ENCODE measurements at places on chromosomes 6 and 20.

DNA sequence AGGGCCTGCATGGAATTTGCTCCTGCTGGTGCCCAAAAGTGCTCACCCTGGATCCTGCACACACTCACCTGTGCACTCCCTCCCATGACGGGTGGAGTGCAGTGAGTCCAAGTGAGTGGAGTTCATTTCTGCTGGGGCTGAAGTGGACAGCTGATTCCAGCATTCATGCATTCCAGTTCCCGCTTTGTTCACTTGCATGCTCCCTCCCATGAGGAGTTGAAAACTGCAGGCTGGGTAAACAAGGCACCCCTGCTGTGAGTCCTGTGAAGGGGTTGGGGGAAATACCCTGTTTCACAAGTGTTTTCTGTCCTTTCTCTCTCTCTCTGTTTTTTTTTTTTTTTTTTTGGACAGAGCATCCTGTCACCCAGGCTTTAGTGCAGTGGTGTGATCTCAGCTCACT is 454.1 kb upstream of the NOX3 start:
- DNase-seq, result no peak

- peak; percentile 34 for DNase-seq
These were observed 190.1 kb downstream of the KCNQ5 start for GRCh38 chr6:72811971-72812421.

DNA sequence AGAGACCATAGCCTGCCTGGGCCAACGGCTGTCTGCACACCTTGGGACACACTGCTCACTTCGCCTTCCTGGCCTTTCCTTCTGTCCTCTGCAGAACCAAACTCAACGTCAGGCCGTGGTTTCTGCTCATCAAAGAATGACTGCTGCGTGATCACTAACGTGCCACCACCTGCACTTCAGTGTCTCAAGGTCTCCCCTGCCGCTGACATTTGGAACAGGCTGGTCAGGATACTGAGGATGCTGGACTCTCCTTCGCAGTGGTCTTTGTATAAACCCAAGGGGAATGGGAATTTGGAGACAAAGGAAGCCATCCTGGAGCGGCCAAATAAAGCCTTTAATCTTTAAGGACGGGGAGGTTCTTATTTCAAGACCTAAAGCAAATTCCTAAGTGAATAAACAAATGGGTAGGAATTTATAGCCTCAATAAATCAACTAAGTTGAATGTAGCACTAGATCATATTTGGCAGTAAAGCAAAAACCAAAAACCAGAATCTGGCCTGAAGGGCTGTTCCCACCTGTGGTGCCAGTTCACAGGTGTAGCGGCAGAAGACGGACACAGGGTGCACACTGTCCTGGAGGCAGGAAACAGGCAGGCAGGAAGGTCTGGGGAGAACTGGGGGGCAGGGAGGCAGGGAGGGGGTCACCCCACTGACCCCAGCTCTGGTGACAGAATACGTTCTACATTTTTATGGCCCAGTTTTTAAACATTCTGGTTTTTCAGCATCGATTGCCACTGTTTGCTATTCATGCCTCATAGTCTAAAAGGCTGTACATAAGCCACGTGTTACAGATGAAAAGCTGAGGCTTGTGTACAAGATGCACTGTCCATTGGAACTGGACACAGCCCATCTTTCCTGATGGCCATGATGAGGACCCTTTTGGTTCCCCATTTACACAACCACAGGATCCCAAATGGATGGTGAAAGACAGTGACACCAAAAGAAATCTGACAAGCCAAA is 36.6 kb downstream of the ABHD12 start:
- no peak for DNase-seq

- no peak for DNase-seq
These were observed 4.6 kb downstream of the FOXQ1 start for GRCh38 chr6:1316489-1316971.

DNA sequence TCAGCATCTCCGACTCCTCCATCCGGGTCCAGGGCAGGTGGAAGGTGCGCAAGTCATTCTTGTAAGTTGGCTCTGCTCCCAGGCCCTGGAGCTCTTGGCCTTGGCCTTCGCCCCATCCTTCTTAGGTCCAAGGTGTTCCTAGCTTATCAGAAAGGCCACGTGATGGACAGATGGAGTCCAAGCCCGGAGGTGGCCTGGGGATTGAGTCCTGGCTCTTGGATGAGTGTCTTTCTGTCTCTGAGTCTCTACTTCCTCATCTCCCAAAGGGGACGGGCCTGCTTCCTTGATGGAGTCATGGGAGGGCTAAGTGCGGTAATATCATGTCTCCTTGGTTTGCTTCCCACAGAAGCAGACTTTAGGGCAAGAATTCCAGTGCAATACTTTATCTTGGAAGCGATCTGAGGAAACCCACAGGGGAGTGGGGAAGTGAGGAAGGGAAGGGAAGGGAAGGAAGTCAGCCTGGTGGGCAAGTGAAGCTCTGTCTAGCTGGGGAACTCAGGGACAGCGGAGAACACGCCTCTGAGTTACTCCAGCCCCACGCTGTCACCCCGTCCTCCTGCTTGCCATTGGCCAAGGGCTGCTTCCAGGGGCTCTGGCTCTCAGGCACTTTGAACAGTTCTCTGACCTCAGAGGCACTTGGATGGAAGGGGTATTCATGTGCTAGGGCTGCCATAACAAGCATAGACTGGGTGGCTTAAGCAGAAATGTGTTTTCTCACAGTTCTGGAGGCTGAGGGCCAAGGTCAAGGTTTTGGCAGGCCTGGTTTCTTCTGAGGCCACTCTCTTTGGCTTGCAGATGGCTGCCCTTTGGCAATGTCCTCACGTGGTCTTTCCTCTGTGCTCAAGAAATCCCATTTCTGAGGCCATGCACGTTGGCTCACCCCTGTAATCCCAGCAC is 4.8 kb downstream of the LBP start:
- DNase-seq, result no peak

- DNase-seq, result no peak
These were observed 152.2 kb downstream of the BACH2 start for GRCh38 chr6:90144396-90144795.

- DNase-seq, result no peak
These were observed 17.4 kb downstream of the TM9SF4 start for GRCh38 chr20:32126919-32127318.

DNA sequence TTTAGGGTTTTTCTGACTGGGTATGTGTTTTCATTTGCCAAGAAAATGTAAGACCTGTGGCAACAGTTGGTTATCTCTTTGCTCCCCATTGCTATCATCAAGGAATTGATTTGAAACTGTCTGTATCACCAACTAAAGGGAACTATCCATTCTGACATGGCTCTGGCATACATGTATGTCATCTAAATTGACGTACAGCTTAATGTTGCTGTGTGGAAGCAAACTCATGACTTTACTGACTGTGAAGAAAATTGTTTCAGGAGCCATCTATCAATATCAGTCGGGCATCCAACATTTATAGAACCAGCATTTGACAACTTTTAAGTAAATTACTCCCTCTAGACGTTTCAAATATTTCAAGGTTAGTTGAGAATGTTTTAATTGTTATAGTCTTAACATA is 555.8 kb upstream of the EPHA7 start:
- no peak for DNase-seq

DNA sequence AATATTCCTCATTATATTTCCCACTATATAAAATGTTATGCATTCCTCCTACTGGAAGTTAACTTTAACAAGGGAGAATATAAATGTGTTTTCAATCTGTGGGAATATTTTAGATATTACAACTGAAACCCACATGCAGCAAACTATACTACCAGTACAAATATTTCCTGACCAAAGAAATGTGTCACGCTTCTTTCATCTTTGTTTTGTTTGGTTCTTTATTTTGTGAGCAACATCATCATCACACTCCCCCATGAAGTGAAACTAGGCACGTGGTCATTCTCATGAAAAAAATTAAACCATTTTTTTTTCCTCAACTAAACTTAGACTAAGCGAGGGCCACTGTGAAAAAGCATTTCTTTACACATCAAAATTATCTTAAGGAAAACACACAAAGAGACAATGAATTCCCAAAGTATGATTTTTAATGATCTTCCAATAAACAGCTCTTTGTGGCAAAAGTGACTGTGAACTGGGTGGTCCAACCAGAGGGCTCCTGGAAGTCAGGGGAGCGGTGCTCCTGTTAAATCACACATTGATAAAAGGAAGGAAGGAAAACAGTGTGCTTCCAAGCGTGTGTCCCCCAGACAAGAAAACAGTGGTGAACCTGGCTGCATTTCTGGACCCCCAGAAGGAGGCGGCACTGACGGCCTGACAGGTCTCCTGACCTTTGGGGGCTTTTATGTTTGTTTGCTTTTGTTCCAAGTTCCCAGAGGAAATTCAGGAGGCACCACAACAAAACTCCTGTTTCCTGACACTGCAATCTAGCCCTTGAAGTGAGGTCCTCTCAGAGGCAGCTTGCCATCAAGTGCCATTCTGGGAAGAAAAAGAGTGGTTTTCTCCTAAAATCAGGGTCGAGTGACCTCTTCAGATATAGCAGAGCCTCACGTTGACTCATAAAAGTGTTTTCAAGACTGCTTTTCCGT is 166.8 kb upstream of the FOXQ1 start:
- peak; percentile 77 for DNase-seq

- no peak for DNase-seq
These were observed 303.4 kb downstream of the CENPW start for GRCh38 chr6:126643352-126643751.

DNA sequence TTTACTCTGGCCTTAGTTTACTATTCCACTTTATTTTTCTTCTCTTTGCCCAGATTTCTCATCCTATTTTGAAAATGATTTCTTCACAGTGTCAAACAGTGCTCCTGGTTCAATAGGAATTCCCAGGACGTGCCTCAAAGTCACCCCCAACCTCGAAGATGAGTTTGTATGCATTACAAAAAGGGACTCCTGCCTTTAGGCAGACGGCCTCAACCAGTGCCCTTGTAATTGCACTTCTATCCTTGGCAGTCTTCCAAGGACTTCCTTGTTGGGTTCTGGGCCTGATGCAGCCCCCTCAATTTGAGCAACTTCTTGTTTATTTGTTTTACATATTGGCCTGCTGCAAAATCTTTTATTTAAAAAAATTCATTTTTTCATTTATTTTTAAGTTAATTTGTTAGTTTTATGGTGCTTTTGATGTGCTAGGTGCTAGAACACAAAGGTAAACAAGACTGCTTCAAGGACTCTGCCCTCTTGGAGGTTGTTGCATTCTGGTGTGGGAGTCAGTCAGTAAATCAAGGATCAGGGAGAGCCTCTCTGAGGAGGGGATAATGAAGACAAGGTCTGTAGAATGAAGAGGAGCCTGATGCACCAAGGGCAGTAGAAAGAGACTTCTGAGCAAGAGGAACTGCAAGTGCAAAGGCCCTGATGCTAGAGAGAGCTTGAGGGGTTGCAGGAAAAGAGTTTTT is 181.5 kb upstream of the LAMP5 start:
- no peak for DNase-seq

DNA sequence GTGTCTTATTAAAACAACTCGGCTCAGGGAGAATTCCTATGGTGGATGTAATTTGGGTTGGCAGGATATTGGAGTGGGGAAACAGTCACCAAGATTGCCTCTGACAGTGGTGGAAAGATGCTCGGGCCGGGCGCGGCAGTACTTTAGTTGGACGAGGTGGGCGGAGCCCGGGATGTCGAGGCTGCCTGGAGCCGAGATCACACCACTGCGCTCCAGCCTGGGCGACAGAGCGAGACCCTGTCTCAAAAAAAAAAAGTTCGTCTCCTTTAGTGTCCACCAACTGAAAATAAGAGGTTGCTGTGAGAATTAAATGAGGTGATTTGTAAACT is 621 bp downstream of the NOL7 start:
- DNase-seq, result no peak

DNA sequence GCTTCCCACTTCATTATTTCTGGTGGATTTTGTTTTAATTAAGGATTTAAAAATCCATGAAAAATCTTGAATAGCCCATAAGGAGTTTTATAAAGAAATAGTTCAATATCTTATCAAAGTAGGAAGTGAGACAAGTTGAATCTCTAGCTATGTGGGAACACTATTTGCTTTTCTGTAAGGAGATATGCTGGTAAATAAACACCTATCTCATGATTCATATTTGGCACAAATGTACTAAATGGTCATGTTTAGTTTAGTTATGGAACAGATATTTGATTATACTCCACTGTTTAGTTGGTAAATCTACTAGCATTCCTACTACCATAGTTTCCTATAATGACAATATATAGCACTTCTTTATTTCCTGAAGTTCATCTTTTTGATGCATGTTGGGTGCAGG is 239.9 kb upstream of the CEP162 start:
- peak; percentile 21 for DNase-seq

DNA sequence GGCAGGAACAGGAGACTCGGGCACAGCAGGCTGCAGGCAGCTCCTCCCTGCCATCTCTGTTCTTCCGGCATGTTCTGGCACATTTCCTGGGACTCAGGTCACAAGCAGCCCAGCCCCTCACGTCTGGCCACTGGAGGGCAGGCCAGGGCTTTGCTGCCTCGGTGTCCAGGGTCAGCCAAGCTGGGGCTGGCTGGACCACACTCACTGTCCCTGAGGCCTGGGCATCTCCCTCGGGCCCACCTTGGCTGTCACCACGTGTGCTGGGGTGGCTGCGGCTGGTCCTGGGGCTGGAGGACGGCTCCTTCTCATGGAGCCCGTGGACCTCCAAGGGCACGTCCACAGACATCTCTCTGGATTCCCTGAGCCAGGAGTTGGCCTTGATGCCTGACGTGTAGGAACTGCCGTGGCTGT is 18.5 kb downstream of the FRMD1 start:
- peak; percentile 37 for DNase-seq

GRCh38 chr6:127015858-127016257 is 102.6 kb upstream of the RSPO3 start:
- DNase-seq, result no peak

- DNase-seq, result no peak
These were observed 209.1 kb downstream of the SYNDIG1 start for GRCh38 chr20:24678351-24679106.

GRCh38 chr6:165755583-165755982 is 92.5 kb upstream of the PDE10A start:
- no peak for DNase-seq

DNA sequence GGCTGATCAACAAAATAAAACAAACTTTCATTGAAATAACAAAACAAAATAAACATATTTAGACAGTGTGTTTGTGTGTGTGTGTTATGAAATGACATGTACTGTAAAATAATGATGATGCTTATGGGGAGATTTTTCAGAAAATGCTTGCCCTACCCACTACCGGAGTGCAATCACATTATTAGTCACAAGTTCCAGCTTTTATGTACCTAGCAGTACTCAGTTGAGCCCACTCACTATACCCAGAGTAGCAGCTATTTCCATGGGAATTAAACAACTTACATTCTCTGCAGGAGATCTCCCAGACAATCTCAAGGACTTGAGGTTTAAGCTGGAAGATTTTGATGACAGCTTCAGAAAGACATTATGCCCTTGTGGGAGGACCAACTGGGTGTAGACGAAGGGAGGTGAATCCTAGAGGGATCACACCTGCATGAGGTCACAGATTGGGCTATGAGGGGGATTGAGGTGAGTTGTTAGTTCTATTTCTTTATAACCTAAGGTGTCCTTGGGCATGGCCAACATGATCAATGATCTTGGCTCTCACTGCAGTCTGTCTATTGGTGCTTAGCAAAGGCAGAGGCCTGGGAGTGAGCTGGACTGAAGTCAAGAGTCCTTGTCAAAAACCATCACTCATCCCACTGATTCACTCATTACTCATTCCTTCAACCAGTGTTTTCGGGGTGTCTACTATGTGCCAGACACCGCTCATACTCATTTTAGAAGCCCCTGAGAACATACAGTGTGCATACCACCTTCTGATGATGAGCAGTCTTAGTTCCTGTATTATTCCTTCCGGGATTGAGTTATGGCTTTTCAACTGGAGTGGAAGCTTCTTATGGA is 6.7 kb upstream of the CLIC5 start:
- DNase-seq, result no peak
